Occipital lobe (tissue), 3 donors: ENCODE measurements at places on chromosomes 3 and 15. TPM values are rescaled to one million over a fixed set of nuclear protein-coding genes. Genes with fewer than 3 reads are reported as not detected.

The MESP2 gene
- not detected for total RNA-seq

The FSTL1 gene
- 63.8 TPM for total RNA-seq

The ROPN1 gene
- 0.16 TPM for total RNA-seq

The CILP gene
- 0.31 TPM for total RNA-seq
